ENCODE measurements at places on chromosomes 5 and 9. TPM values are rescaled to one million over a fixed set of nuclear protein-coding genes. Genes with fewer than 3 reads are reported as not detected.

The FAM78A gene
- total RNA-seq = 1.2 TPM

The SHC3 gene
- total RNA-seq = 2.3 TPM

The MYOZ3 gene
- total RNA-seq = 0.55 TPM

GRCh38 chr5:16061163-16061562 is 118.4 kb downstream of the MARCHF11 start:
- H3K4me1 ChIP-seq = no peaks in the 10 kb centered on the region
- H3K36me3 ChIP-seq = no peaks in the 10 kb centered on the region
- H3K27me3 ChIP-seq = no peaks in the 10 kb centered on the region
- no peak overlapping the region for H3K4me3 ChIP-seq
- no peak for DNase-seq
- no peak overlapping the region for H3K27ac ChIP-seq

DNA sequence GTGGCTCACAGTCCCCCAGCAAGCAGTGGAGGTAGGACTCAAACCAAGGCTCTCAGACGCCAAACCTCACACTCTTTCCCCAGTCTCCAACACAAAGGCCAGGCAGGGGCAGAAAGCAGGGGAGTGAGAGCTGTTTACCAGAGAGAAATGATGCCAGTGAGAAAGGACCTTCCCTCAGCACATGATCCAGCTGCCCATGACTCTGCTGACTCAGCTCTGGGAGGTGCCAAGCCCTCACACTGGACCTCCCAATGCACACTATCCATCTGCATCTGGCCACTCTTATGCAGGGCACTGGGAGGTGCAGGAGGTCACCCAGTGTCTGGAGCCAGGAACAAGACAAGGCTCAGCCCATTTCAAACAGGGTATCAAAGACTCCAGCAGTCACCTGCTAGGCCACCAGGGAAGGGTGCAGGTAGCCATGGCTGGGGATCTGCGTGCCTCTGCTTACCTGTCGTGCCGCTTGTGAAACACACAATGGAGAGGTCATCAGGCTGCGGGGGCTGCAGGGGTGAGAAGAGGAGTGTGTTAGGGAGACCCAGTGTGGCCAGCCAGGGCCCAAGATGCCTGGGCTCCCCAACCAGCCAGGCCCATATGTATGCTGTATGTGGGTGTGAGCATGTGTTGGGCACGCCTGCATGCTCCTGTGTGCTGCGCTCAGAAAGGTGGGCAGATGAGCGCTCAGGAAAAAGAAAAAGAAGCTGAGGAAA is 26.3 kb downstream of the ACSL6 start:
- no peak for DNase-seq
- H3K27ac ChIP-seq = no peak overlapping the region
- H3K27me3 ChIP-seq = no peaks in the 10 kb centered on the region
- H3K36me3 ChIP-seq = no peaks in the 10 kb centered on the region
- H3K4me3 ChIP-seq = no peak overlapping the region

DNA sequence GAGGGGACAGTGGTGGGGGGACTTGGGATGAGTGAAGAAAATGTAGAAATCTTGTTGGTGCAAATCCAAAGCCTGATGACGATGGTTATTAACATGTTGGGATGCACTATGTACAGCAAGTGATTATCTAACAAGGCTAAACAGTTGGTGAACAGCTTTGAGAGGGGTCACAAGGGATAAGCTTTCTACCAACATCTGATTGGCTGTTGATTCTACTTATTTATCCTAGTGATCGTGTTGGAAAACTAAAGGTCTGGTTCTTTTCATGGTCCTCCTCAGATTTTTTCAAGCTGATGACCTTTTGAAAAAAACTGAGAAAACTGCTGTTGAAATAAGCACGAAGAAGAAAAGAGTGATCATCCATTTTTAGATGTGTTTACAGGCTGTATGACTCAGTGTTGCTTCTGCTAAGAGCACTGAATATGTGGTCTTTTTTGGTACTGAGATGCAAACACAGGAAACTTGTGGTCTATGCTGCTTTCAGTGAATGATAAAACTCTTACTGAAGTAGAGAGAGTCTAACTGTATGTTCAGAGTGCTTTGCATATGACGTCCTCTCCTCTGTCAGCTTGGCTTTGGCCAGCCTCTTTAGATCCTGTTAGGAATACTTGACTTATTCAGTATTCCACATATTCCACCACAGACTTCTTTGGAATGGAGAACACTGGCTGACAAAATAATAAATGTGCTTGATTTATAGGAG is 174.8 kb downstream of the SLF1 start:
- H3K27ac ChIP-seq = no peak overlapping the region
- no peak overlapping the region for H3K4me3 ChIP-seq
- no peaks in the 10 kb centered on the region for H3K27me3 ChIP-seq
- DNase-seq = no peak

DNA sequence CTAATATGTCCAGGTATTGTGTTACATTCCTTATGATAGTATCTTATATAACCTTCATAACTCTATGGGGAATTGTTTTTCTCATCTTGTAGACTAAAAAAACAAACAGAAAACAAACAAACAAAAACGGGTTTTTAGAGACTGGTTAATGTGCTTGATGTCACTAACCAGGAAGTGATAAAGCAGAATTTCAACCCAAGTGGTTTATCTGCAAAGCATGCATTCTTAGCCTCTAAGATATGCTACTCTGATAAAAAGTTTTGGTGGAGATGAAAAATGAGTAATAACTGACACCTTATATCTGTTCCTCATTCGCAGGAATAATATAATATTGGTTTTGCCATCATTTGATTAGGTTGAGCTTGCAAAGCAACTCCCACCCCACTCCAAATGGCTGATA is 53.4 kb downstream of the PUM3 start:
- H3K27me3 ChIP-seq = no peaks in the 10 kb centered on the region
- no peak overlapping the region for H3K4me3 ChIP-seq

DNA sequence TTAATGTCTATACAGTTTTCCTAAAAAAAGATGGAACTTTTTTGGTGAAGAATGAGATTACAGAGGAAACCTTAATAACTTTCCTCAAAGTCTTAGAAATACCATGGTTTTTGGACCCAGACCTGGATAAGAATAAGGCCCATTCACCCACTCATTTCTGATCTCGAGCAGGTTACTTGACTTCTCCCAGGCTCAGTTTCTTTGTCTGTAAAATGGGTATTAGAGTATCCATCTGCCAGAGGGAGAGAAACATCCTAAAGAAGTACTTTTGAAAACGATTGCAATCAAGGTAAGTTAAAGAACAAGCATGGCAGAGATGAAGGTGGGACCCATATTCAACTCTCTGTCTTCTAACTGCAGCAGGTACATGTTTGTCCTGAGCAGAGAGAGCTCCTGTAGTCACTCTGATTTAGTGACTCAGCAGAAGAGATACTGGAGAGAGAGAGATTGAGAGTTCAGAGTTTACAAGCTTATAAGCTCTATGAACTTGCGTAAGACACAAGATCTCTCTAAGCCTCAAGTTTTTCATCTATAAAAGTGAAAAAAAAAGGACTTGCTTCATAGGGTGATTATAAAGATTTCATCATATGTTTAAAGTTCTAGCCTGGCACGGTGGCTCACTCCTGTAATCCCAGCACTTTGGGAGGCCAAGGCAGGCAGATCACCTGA is 379.4 kb upstream of the SGCD start:
- H3K27me3 ChIP-seq = no peaks in the 10 kb centered on the region
- no peaks in the 10 kb centered on the region for H3K36me3 ChIP-seq
- H3K4me1 ChIP-seq = no peaks in the 10 kb centered on the region
- DNase-seq = no peak
- no peak overlapping the region for H3K27ac ChIP-seq
- H3K4me3 ChIP-seq = no peak overlapping the region

DNA sequence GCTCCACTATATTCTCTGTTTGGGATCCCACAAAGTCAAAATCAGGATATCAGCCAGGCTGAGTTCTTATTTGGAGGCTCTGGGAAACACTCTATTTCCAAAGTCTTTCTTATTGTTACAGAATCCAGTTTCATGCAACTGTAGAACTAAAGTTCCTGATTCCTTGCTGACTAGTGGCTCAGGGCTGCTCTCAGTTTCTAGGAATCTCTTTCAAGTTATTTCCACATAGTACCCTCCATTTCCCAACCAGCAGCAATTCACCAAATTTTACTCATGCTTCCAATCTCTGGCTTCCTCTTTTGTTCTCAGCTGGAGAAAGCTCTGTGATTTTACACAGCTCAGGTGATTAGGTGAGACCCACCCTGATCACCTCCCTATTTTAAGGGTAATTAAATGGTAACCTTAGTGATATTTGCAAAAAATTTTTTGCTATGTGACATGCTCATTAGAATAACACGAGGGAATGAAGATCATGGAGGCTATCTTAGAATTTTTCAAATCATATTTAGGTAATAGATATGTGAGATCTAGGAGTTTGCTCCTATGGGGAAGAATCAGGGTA is 794.9 kb upstream of the ARRDC3 start:
- DNase-seq = no peak
- no peaks in the 10 kb centered on the region for H3K27me3 ChIP-seq
- H3K4me3 ChIP-seq = no peak overlapping the region

DNA sequence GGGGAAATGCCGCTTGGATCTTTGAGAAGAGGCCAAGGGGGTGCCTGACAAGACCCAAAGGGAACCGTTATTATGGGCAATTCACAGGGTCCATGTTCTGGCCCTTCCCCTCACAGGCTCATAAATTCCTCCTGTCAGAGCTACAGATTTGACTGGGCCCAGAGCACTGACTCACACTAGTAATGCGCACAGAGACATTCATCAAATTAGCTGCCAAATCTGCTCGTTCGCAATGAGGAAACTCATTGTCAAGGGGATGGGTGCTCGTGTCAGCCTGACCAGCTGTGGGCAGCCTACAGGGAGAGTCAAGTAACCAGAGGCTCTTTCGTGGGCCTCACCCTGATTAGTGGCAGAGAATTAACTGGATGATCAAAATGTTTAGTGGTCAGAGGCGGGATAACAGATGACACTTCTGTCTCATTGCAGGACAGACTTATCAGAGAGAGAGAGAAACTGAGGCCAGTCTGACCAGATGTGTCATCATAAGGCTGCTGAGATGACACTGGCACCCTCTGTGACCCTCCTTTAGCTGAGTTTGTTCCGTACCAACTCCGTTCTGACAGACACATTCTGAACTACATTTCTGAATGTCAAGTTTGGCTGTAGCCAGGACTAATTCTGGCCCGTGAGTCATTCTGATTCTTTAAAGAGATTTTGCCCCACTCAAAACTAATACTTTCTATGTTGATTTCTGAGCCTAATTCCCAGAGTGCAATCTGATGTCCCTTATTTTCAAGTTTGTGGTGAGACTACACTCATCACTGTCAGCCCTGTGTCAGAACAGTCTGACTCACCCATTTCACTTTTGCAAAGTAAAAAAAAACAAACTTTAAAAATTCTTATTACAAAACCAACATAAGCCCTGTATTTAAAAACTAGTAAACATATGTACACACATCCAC is 377.1 kb downstream of the ACTL7B start:
- no peaks in the 10 kb centered on the region for H3K36me3 ChIP-seq
- peak; percentile 64 for DNase-seq
- H3K27ac ChIP-seq = peak overlapping the region; percentile 61
- peaks cover 45% of the 10 kb centered on the region for H3K4me1 ChIP-seq
- H3K27me3 ChIP-seq = no peaks in the 10 kb centered on the region

GRCh38 chr5:134125039-134126015 is 10.8 kb downstream of the TCF7 start:
- no peak for DNase-seq
- no peaks in the 10 kb centered on the region for H3K36me3 ChIP-seq
- H3K27me3 ChIP-seq = no peaks in the 10 kb centered on the region
- no peak overlapping the region for H3K4me3 ChIP-seq
- H3K27ac ChIP-seq = peak overlapping the region; percentile 66

DNA sequence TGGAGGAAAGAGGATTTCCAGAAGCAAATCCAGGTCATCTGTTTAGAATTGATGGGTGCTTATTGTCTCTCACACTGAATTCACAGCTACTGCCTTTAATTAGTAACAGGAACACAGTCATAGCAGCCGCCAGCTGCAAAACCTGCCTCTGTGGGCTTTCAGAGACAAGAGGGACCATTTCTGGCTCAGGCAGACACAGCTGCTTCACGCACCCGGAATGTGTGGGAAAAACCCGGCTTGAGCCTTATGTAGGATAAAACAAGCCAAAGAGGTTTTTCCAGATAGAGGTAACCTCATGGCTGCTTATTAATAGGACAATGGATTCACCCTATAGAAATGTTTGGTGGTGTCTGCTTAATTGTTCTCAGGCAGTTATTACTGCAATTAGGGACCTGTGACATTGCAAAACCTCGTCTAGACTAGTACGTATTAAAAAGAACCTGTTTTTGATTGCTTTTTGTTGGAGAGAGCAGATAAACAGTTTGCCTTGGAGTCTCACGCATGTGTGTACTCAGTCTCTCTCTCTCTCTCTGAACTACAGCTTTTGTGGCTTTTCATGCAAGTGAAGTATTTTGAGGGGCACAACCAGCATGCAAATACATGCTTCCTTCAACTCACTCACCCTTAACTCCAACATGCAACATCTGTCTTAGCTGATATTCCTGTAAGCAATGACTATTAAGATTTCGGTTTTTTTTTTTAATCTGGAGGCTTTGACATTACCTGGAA is 302.7 kb downstream of the PLK2 start:
- no peaks in the 10 kb centered on the region for H3K27me3 ChIP-seq
- no peak overlapping the region for H3K27ac ChIP-seq
- H3K4me1 ChIP-seq = no peaks in the 10 kb centered on the region
- DNase-seq = no peak
- H3K36me3 ChIP-seq = no peaks in the 10 kb centered on the region
- no peak overlapping the region for H3K4me3 ChIP-seq

Measured in sigmoid colon (tissue), 7 donors.